Activated CD4-positive, alpha-beta T cell treated with anti-CD3 and anti-CD28 coated beads, Interleukin-2, amount 50 U/mL, for 48 hours (primary cell): ENCODE measurements at places on chromosomes 5 and 9.

GRCh38 chr9:136531904-136532798 lies 13.7 kb downstream of the NOTCH1 start:
- no peak for DNase-seq

DNA sequence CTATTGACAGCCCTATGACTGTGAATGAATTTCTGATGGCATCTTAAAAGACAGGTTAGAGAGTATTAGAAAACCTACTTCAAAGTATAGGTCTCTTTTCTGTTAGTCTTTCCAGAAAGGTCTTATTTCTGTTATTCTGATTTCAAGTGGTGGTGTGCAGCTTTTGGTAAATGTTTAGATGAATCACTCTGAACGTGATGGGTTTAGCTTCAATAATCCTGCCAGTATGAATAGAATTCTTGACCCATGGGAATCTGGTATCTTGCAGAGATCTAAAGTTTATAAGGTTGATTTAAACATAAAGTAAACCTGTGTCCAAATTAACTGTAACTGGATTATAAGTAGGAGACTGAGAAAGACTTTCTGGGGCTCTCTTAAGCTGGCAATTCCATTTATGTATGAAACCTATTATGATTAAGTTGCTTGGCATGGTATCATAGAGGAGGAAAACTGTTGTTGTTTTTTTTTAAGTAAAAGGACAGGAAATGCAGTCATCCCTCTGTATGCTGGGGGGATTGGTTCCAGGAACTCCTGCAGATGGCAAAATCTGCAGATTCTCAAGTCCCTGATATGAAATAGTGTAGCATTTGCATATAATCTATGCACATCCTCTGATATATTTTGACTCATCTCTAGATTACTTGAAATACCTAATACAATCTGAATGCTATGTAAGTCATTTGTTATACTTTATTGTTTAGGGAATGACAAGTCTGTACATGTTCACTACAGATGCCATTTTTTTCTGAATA lies 77.0 kb upstream of the ADAMTS19 start:
- DNase-seq, result no peak

GRCh38 chr5:142626099-142626498 lies 59.8 kb downstream of the FGF1 start:
- DNase-seq, result no peak

GRCh38 chr5:130529111-130529510 lies 624.8 kb downstream of the CHSY3 start:
- DNase-seq, result no peak

- DNase-seq, result no peak
Observed at GRCh38 chr5:79929095-79929494, 62.0 kb downstream of the MTX3 start.

- no peak for DNase-seq
Observed at GRCh38 chr9:70374962-70375618, 39.4 kb downstream of the KLF9 start.

GRCh38 chr9:88777498-88778312 lies 213.6 kb upstream of the S1PR3 start:
- DNase-seq, result no peak

- no peak for DNase-seq
Observed at GRCh38 chr5:102924963-102925362, 169.9 kb downstream of the PAM start.

DNA sequence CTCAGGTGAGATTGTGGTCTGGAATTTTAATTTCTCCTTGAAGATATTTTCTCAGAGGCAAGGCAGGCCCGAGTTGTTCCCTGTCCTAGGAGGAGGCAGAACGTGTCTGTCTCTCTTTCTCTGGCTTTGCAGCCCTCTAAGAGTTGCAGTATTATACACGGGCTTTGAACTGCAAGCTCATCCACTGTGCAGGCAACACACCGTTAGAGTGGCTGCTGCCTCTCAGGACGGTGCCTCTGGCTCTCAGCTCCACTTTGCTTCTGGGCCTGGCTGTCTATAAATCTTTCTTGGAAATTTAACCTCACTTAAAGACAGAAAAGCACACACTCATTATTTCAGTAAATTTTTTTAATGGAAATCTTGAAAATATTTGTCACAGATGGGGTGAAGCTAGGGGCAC lies 170.1 kb upstream of the ADCY2 start:
- no peak for DNase-seq

- DNase-seq, result no peak
Observed at GRCh38 chr9:23674016-23674585, 151.9 kb downstream of the ELAVL2 start.

- DNase-seq, result no peak
Observed at GRCh38 chr5:32302835-32303754, 9.6 kb downstream of the MTMR12 start.

GRCh38 chr5:88722546-88723073 lies 160.4 kb downstream of the MEF2C start:
- DNase-seq, result no peak

DNA sequence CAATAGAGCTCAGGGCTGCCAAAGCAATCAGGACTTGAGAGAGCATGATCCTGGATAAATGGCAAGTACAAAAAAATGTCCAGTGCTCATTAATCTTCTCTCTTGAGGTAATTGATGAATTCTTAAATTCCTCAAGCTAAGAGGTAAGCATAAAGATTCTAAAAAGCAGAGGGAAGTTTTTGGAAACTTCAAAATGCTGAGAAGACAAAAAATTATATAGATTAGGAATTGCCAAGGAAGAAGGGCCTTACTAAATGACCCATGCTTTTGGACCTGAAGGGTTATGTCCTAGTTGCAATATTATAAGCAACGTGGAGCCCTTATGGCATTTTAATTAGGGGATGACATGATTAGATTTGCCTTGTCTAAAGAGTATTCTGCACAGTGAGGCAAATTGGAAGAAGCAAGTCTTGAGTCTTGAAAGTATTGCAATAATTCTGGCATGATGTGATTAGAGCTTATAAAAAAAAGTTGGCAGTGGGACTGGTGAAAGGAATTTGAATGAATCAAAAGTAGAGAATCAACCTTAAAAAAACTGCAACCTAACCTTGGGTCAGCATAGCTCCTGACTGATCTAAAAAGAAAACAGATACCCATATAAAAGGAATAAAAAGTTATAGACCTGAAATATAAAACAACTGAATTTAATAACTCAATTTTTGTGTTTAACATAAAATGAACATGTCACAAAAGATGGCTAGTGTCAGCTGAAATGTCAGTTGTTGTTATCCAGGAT lies 323.8 kb upstream of the ARRDC3 start:
- no peak for DNase-seq

- DNase-seq, result no peak
Observed at GRCh38 chr5:21574961-21575360, 1278.2 kb downstream of the CDH12 start.

DNA sequence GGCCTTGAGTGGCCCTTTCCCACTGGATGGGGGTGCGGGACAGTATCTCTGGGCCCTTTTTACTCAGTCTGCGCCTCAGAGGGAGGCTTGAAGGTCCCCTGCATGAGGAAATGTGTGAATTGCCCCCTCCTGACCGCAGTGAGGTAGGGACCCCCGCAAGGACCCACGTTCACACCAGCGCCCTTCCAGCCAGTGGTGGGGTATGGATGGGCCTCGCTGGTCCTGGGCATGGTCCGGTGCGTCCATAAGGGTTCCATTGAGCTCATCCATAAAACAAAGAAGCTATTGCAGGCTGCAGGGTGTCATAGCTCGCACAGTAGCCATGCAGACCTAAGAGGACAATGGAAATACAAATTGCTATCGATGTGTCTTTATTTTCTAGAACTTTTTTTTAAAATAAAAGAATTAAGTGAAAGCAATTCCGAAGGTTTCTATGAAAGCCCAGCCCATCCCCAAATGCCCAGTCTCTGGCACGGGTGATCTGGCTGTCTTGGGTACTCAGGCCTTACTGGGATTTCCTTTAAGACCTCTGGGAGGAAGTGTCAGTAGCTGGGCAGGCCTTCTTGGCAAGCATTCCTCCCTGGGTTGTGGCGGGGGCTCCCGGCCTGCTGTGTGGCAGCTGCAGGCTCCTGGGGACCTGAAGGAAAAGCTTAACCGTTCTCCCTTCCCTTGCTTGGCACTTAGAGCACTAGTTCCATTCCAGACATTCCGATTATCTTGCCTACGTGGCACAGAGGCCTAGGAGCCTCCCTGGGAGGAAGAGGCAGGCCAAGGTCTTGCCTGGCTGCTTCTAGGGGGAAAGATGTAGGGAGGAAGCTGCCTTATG lies 1.5 kb upstream of the SEMA5A start:
- no peak for DNase-seq

GRCh38 chr9:134437403-134438194 lies 111.3 kb downstream of the RXRA start:
- no peak for DNase-seq

GRCh38 chr5:114477816-114478334 lies 116.0 kb downstream of the KCNN2 start:
- no peak for DNase-seq

DNA sequence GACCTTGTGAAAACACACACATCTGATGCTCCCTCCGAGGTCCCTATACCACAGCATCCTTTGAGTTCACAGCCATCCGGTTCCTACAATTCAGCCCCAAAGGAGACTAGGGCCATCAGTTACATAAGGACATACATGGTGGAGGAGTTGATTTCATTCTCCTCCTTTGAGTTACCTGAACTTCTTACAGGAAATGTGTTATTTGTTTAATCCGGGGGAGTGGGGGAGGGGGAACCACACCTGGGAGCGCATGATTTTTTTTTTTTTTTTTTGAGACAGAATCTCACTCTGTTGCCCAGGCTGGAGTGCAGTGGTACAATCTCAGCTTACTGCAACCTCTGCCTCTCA lies 30.7 kb downstream of the SEMA4D start:
- no peak for DNase-seq

- no peak for DNase-seq
Observed at GRCh38 chr9:113964495-113965170, 88.5 kb downstream of the ZNF618 start.

DNA sequence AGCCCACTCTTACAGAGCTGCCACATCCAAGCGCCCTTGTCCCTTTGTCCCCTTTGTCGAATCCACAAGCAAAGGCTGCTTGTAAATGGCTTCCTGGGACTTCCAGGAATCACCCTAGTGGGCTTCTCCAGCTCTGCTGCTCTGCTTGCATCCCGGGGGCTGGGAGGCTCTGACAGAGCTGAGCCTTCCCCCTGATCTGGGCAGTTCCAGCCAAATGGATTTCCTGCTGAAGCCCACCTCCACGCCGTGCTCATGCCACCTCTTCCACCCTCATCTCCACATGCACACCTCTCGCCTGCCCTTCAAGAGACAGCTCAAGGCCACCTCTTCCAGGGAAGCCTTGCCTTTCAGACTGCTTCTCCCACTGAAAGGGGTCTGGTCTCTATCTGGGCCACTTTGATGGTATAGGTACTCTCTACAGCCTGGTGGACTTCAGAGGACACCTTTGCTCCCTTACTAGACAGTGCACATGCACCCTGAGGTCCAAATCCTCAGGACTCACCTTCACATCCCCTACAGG lies 106.2 kb downstream of the LHFPL2 start:
- no peak for DNase-seq

DNA sequence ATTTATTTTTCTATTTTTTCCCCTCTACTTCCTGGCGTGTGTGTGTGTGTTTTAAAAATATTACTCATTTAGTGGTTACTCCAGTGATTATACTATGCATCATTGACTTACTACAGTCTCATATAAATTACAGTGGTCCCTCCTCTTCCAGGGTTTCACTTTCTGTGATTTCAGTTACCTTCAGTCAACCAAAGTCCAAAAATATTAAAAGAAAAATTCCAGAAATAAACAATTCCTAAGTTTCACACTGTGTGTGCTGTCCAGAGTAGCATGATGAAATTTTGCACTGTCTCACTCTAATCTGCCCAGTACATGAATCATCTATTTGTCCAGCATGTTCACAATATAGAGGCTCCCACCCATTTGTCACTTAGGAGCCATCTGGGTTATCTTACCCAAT lies 47.4 kb upstream of the CCDC112 start:
- no peak for DNase-seq

GRCh38 chr5:89351222-89351621 lies 468.2 kb upstream of the MEF2C start:
- DNase-seq, result no peak

GRCh38 chr9:107548298-107549142 lies 59.0 kb upstream of the KLF4 start:
- DNase-seq, result no peak
